GM23248 (cell line): ENCODE measurements at places on chromosomes 13 and 19.

- DNase-seq, result peak; percentile 71
Observed at GRCh38 chr19:28710278-28710677, 502.7 kb downstream of the UQCRFS1 start.

GRCh38 chr13:30440910-30441703, 18.8 kb downstream of the UBE2L5 start:
- peak; percentile 19 for DNase-seq

DNA sequence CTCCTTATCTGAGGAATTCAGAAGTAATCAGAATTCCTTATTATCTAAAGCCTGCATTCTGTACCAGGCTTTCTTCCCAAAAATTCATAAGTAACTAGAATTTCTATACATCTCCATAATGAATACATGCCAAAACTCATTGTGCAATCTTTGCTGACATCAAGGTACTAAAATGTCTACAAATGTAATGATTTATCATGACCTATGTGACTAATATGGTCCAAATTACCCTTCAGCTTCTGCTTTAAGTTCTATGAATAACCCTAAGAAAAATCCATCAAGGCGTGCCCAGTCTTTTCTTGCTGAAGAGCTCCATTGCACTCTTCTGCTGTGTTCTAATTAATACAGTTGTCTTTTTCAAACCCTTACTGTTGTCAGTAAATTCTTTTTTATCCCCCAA, 58.5 kb upstream of the SLITRK1 start:
- peak; percentile 1 for DNase-seq

DNA sequence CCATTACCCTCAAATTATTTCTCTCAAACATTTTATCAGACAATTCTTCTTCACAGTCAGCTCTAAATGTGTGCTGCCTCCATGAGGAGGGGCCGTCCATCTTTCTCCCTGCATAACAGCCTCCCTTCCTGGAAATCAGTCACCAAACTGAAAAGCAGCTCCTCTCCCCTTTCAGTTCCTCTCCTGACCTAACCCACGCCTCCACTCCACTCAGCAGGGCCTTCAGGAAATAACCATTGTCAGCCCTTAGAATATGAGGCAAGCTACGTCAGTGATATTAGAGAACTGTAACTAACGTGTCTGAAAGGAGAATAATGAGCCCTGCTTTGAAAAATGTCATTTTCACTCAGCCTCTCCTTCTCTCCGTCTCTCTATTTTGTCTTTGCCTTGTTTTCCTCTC, 116.2 kb downstream of the OLFM4 start:
- no peak for DNase-seq

DNA sequence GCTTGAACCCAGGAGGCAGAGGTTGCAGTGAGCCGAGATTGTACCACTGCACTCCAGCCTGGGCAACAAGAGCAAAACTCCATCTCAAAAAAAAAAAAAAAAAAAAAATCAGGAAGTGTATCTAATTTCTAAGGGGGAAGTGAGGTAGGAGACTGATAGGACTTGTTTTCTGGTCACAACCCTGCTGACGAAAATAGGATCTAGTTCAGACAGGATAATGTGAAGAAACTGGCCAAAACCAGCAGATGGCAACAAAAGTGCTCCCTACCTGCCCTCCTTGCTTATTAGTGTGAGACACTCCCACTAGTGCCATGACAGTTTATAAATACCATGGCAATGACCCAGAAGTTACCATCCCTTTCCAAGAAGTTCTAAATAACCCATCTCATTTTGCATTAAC, 36.0 kb upstream of the KPNA3 start:
- DNase-seq, result no peak

DNA sequence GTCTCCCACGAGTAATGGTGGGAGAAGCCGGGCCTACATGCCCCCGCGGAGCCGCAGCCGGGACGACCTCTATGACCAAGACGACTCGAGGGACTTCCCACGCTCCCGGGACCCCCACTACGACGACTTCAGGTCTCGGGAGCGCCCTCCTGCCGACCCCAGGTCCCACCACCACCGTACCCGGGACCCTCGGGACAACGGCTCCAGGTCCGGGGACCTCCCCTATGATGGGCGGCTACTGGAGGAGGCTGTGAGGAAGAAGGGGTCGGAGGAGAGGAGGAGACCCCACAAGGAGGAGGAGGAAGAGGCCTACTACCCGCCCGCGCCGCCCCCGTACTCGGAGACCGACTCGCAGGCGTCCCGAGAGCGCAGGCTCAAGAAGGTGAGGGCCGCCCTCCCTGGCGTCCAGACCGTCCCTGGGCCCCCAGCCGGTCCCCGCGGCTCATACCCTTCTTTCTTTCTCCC, 1.4 kb upstream of the USF2 start:
- DNase-seq, result peak; percentile 68

DNA sequence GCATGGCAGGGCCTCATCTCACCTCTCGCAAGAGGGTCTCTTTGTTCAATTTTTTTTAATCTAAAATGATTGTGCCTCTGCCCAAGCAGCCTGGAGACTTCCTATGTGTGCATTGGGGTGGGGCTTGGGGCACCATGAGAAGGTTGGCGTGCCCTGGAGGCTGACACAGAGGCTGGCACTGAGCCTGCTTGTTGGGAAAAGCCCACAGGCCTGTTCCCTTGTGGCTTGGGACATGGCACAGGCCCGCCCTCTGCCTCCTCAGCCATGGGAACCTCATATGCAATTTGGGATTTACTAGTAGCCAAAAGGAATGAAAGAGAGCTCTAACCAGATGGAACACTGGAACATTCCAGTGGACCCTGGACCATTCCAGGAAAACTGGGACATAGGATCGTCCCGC, 8.0 kb downstream of the FXYD3 start:
- DNase-seq, result peak; percentile 85

DNA sequence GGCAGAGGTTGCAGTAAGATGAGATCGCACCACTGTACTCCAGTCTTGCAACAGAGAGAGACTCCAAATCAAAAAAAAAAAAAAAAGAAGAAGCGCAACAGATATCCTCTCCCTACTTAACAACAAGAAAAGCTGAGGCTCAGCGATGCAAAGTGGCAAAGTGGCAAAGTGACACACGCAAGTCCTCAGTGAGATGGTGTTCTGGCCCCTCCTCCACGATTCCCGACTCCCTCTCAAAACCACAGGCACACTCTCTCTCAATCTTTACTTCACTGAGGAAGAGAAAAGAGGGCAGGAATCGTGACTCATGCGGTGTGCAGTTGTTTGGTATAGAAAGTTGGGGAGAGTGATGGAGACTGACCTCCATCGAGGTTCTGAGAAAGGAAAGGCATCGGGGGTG, 12.6 kb downstream of the FFAR2 start:
- DNase-seq, result no peak

- no peak for DNase-seq
Observed at GRCh38 chr19:6413721-6414643, 10.6 kb downstream of the KHSRP start.

GRCh38 chr13:112376050-112376681, at the start of gene SPACA7:
Gene SPACA7, plus strand, starts transcription at chr13:112376355. Its CDS starts 31 bp downstream, at chr13:112376386.
- no peak for DNase-seq

GRCh38 chr13:94318418-94318817, 161.1 kb downstream of the DCT start:
- DNase-seq, result peak; percentile 30

GRCh38 chr13:97967226-97967625, 13.8 kb downstream of the IPO5 start:
- no peak for DNase-seq

- DNase-seq, result peak; percentile 42
Observed at GRCh38 chr19:49020931-49021895, 2.9 kb downstream of the CGB3 start.

DNA sequence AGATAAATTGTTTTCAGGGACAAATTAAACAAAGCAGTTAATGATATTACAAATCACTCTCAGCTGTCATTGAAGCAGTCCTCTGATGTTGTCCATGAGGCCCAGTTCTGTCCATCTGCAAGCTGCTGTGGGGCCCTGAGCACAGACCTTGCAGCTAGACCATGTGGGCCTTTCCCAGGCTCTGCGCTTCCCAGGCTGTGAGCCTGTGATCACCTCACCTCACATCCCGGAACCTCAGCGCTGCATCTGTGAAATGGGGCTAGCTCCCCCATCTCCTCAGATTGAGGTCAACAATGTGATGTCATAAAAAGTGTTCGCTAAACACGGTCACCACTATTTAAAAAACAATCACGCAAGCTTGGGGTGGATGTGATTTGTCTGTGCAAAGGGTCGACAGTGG, 51.9 kb upstream of the UQCRFS1 start:
- DNase-seq, result no peak

GRCh38 chr13:87094646-87095045, 576.5 kb upstream of the SLITRK5 start:
- DNase-seq, result no peak

GRCh38 chr19:6161271-6161850, 25.9 kb downstream of the ACSBG2 start:
- peak; percentile 14 for DNase-seq

- no peak for DNase-seq
Observed at GRCh38 chr13:67935626-67936025, 705.5 kb upstream of the PCDH9 start.

GRCh38 chr19:30017172-30017571, 75.1 kb downstream of the URI1 start:
- DNase-seq, result no peak

- DNase-seq, result no peak
Observed at GRCh38 chr13:25371158-25371874, 458 bp upstream of the ATP8A2 start.

DNA sequence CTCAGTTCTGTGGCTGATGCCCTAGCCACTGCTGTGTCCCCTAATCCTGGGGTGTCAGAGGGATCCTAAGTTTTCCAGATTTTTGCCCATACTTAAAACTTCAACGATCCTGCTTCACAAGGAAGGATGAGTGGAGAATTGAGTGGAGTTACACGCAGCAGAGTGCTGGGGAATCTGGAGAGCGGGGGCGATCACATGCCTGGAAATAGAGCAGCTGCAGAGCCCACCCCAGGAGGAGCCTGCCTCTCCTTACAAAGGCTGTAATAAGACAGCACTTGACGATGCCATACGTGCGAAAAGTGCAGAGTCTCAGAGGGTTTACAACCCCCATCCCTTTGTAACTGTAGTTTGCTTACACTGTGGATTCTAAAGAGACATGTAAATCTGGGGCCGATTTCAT, 40.6 kb downstream of the SUGP2 start:
- no peak for DNase-seq

GRCh38 chr19:4609878-4610511, 29.3 kb upstream of the TNFAIP8L1 start:
- no peak for DNase-seq

GRCh38 chr13:113622791-113623490, 35.1 kb downstream of the ATP4B start:
- peak; percentile 13 for DNase-seq

GRCh38 chr19:1206864-1207450, 1.4 kb downstream of the STK11 start:
- no peak for DNase-seq

DNA sequence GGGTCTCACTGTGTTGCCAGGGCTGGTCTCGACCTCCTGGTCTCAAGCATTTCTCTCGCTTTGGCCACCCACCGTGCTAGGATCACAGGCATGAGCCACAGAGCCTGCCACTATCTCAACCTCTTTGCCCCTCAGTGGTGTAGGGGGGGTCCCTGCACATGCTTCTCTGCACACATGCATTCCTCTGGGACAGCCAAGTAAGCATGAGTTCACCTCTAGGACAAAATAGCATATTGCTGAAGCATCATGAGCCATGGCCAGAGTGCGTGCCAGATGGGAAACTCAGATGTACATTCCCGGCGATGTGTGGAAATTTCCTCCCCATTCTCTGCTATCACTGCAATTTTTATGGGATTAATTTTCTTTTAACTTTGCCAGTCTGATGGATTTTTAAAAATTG, 23.1 kb downstream of the CHAF1A start:
- peak; percentile 96 for DNase-seq

GRCh38 chr13:112723771-112724170, 33.9 kb downstream of the ATP11A start:
- no peak for DNase-seq

DNA sequence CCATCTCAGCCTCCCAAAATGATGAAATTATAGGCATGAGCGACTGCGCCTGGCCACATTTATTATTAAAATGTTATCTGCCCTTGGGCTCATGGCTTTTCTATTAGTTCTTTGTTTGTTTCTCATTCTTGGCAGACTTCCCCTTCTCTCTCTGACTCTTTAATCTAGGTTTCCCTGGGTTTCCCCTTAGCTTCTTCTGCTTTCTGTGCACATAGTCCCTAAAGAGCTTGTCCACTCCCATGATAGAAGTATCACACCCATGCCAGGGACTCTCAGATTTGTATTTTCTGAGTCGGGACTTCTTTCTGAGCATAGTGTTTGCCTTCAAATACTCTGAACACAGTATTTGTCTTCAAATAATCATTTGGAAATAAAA, 38.6 kb upstream of the ITM2B start:
- DNase-seq, result peak; percentile 53

DNA sequence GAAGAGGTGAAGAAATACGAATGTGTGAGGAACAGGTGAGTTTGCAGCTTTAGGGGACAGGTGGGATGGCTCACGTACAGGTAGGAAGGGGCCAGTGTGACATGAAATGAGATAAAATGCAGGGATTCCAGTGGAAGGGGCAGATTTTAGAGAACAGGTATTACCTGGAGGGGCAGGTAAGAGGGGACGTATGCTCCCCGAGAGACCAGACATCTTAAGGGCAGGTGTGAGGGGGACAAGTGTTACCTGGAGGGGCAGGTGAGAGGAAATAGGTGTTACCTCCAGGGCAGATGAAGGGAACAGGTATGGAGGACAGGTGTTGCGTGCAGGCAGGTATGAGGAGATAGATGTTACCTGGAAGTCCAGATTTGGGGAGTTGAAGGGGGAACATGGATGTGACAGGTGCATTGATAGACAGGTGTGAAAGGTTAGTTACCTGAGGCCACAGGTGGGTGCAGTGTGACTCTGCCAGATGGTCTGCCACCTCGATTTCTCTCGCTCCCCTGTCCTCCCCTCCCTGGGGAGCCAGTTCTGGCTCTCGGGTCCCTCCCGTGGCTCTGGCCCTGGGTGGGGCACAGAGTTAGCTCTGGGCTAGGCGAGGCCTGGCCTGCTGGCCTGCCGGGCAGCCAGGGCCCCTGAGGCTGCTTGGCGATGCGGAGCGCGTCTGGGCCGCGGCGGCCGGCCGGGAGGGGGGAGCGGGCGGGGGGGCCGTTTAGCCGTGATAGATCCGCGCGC, 2.1 kb downstream of the ERFL start:
- no peak for DNase-seq

DNA sequence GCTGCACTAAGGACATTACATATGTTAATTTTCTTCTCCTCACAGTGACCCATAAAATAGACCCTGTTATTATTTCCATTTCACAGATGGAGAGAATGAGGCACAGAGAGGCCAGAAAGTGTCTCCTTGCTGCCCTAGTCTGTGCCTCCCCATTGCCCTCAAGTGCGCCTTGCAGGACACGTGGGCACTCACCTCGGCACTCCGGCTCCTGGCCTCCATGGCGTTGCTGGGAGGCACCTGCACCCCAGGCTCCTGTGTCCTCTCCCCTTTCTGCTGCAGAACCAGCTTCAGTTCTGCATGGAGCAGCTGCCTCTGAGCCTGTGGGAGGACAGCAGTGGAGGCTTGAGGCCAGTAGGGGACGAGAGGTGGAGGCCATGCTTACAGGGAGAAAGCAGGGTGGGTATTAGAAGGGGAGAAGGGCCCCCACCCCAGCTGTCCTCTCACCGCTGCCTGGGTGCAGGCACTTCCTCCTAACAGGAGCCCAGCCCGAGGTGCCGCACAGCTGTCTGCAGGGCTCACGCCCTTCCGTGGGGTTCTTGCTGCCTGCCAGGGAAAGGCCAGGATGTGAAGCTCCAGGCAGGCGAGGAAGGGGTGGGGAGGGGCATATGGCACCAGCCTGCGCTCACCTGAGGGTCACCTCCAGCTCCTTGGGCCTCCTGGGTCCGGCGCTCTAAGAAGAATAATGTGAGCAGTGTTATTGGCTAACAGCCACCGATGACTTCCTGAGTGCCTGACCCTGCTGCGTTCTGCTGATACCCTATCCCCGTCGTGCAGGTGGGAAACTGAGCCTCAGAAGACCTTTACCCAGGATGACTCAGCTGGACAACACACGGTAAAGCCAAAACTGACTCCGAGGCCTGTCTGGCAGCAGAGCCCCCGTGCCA, 5.2 kb downstream of the PRX start:
- no peak for DNase-seq
